ENCODE measurements at places on chromosomes 3 and 15.

- no peak for DNase-seq
Measured at GRCh38 chr3:161500068-161500796, 3.6 kb downstream of the OTOL1 start.

GRCh38 chr3:151775314-151776258 is 38.3 kb upstream of the AADAC start:
- DNase-seq: no peak

DNA sequence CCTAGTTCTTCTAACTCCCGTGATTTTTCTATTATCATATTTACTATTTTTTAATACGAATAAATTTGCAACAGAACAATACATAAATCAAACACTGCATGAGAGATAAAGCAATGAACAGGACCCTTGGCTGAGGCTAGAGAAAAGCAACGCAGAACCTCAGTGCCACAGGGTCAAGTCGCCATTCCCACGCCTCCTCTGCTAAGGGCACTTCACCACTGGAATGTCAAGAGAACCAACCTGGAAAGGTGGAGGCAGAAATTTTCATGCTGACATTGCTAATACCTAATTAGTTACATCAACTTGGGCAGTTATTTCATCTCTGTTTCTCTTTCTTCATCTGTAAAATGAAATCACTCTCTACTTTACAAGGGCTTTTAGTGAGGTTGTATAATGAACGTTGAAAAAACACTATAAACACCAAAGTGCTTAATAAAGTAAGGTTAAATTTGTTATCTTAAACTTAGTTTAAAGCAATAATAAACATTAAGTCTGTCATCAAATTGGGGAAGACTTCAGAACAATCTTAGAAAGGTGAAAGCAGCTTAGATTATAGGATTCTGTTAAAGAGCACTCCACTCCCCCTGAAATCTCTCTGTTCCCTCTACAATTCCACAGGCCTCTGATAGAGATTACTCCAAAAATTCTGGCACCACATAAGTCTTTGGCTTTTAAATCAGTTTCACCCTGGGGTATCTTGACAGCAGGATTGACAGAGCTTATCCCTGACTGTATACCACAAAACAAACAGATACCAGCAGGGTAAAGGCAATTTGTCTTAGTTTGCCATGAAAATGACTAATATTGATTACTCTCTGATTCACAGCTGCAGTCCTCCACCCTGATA is 41.9 kb downstream of the PLCH1 start:
- DNase-seq: no peak

- DNase-seq: no peak
Measured at GRCh38 chr15:85837011-85837433, 42.3 kb upstream of the KLHL25 start.

DNA sequence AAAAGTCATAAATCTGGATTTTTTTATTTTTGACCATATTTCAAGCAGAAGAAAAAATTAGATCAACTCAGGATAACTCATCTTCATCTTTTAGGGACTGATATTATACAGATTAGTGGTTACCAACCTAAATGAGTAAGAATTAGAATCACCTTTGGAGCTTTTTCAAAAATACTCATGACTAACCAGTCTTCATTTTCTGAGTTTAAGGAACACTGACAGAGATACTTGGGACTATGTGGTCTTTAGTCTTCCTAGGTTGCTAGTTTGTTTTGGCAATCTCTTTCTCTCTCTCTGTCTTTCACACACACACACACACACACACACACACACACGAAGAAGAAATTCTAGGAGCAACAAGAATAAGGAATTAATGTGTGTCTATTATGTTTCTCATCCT is 50.1 kb downstream of the TMOD3 start:
- DNase-seq: no peak

GRCh38 chr3:181700168-181701087 is 11.3 kb upstream of the SOX2 start:
- no peak for DNase-seq

- no peak for DNase-seq
Measured at GRCh38 chr3:47849699-47850563, 47.0 kb downstream of the DHX30 start.

DNA sequence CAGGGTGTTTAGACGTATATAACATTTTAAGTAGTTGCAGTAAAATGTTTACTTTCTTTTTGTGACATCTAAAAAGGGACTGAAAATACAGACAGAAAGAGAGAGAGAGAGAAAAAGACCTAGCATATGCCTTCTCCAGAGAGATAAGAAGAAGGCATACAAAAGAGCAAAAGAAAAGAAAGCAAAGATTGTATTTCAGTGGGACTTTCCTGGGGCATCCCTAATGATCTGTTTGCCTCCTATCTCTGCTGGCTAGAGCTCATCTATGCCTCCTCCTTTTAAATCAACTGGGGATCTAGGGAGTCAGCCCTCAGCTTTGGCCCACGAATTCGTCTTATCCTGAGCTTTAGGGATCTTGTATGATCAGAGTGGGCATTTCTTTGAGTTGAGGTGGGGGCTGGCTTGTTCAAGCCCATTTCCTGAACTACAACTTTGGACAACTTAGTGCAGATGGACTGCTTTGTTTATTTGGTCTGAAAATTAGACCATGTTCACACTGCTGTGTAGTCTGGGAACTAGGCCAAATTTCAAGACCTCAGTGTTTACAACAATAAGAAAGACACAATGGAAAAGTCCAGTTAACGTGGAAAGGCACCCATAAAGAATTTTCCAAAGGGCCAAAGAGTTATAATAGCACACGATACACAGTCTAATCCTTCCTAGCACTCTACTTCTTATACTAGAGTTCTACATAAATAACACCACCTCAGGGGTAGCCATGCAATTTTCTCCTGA is 61.0 kb downstream of the ATP8B4 start:
- no peak for DNase-seq

GRCh38 chr3:101017017-101017416 is 23.8 kb upstream of the ABI3BP start:
- DNase-seq: no peak

- DNase-seq: no peak
Measured at GRCh38 chr3:27639271-27639670, 82.9 kb downstream of the EOMES start.

DNA sequence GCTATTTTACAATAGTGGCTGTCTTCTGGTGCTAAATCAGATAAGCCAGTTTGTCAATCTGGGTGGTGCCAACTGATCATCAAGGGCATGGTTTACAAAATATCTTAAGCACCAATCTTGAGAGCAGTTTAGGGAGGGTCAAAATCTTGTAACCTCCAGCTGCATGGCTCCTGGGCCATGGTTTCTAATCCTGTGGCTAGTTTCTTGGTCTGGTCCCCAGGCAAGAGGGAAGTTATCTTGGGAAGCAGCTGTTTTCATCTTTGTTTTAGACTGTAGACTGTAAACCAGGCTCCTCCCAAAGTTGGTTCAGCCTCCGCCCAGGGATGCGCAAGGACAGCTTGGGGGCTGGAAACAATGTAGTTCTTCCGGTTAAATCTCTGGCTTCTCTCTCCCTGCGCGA is 166.8 kb downstream of the IL1RAP start:
- DNase-seq: no peak

DNA sequence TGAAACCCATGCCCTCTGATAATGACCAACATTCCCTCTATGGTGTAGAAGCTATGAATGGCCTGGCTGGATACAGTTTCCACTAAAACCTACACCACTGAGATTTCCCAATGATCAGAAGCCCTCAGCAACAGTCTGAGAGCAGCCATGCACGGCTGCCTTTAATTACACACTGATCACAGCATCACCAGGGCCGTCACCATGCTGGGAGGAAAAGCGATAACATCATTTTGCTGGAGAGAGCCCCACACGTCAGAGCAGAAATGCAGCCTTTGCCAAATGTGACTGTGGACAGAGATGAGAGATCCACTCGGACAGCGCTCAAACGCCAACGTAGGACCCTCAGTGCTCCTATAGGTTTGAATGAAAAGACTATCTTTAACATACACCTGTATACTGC is 135.0 kb downstream of the XXYLT1 start:
- no peak for DNase-seq

- no peak for DNase-seq
Measured at GRCh38 chr3:106570426-106570825, 701.6 kb upstream of the CBLB start.

DNA sequence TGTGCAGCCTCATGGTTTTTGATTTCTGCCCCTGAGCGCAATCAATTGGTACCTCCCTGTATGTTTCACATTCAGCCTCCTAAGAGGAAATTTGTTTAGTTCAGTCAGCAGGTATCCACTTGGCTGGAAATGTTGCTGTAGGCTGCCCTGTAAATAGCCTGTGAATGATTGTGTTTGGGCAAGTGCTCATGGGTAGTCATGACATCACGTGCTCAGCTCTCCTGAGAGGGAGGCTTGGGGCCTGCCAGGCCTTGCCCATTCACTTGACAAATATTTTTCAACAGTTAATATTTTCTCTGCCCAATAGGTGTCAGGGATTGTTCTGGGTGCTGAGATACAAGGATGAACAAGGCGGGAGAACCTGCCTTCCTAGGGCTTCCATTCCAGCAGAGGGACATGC is 13.3 kb downstream of the HRH1 start:
- DNase-seq: no peak

DNA sequence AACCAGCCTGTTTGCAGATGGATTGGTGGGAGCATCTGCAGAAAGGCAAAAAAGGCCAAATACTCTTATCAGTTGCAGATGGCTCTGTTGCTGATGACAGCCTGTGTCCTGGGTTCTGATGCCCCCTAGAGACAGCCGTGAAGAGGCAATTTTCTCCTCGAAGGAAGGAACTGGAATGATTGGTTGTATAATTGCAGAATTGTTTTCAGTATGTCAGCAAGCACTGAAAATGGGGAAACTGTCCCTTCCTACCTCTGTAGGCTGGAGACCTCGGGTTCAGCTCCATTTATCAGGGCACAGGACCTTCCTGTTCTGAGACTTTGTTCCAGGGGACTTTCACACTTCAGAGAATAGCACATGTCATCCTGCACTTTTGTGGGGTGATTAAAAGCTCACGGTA is 103.0 kb downstream of the PGPEP1L start:
- no peak for DNase-seq

DNA sequence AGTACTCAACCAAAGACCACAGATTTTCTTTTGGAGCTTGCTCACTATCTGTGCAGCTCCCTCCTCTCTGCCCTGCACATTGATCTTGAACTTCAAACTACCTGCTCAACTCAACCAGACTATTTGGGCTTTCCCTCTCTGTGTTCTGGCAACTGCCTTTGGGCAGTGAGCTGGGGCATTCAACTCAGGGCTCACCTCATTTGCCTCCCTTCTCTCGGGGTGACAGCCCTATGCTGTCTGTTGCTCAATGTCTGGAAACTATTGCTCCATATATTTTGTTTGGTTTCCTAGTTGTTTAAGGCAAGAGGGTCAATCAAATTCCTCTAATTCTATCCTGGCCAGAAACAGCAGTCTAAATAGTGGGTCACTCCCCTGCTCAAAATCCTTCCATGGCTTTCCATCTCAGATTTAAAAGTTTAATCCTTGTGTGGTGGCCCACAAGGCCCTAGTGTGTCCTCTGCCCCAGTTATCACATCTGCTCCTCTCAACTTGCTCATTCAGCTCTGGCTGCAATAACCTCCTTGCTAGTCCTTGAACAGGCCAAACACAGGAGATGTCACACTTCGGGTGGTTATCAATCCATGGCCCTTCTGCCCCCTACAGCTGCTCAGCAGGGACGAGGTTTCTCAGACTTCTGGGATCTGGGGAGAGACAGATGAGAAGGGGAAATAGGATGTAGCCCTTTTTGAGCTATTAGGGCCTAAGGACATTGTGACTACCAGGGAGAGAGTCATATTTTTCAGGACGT is 67.8 kb downstream of the SNRK start:
- DNase-seq: no peak

DNA sequence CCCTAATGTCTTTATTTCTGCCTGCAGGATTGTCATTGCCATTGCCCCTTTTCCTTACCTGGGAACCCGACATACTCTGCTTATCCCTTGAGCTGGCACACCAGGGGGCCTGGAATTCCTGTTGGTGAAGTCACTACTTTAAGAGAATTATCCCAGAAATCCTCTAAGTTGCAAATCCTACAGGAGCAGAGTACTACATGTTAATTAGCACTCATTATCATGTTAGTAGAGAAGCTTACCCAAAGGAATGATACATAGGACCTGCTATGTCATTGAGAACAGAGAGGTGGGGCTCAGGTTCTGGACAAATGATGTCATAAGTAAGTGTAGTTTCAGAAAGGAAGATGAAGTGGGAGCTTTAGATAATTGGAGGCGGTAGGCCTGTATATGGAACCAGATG is 27.4 kb downstream of the SCG5 start:
- no peak for DNase-seq

DNA sequence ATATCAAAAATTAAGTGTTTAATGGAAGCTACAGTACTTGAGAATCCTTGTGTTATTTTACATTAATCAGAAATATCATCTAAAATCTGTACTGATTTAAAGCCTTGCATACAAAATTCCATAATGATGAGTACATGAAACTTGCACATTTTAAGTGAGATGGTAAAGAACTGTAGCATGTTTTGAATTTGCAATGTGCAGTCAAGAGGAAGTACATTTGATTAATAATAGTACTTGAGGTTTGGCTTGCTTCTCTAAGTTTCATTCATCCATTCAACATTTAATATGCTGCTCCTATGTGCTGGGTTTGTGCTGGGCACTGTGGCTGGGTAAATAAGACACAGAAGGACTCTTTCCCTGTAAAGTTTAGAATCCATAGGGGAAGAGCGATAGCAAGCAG is 332.3 kb downstream of the CNTN3 start:
- no peak for DNase-seq

GRCh38 chr3:38551026-38551832 is 55.1 kb downstream of the EXOG start:
- no peak for DNase-seq

- DNase-seq: no peak
Measured at GRCh38 chr3:41711651-41712050, 250.3 kb downstream of the ULK4 start.

DNA sequence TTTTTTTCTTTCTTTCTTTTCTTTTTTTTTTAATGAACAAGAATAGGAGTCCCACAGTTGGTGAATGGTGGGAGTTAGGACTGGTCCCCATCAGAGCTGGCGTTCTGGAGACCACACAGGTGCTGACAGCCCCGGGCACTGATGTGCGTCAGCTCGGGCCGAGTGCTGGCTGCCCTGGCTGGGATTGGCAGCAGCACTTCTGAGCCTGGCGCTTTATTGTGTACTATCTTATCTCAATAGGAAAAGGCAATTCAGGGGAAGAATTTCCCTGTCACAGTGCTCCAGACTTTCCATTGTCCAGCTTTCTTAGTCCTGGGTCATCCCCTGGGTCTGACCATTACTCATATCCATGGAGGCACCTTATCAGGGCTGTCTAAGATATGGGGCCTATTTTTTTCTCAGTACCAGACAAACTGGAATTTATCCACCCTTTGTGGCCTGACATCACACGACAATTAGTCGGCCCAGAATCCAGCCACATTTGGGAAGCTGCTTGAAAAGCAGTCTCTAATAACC is 54.1 kb downstream of the TMEM44 start:
- DNase-seq: no peak

GRCh38 chr3:69328103-69328962 is 57.6 kb downstream of the FRMD4B start:
- DNase-seq: no peak
